ENCODE measurements at places on chromosomes 4 and X.

GRCh38 chr4:176363072-176363471 lies 43.3 kb downstream of the SPCS3 start:
- DNase-seq: no peak

DNA sequence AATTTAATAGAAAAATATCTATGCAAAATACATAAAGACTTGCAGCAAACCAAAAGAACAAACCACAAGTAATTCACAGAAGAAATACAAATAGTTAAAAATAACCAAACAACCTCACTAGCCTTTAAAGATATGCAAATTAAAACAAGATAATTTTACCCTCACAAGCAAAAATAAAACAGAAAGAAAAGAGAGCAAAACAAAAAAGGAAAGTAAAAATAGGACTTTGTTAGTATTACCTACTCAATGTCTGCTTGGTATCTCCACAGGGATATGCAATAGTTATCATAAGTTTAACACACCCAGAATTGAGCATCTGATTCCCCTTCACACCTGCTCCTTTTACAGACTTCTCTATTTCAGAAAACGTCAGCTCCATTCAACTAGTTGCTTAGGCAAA lies 737.5 kb upstream of the MAGEB2 start:
- DNase-seq: no peak

- no peak for DNase-seq
Observed at GRCh38 chrX:71106427-71106826, at the start of gene CXorf65. Gene CXorf65, minus strand, starts transcription at chrX:71106740. Its CDS starts 184 bp downstream, at chrX:71106556.

- DNase-seq: no peak
Observed at GRCh38 chrX:16862829-16863228, 7.3 kb downstream of the RBBP7 start.

DNA sequence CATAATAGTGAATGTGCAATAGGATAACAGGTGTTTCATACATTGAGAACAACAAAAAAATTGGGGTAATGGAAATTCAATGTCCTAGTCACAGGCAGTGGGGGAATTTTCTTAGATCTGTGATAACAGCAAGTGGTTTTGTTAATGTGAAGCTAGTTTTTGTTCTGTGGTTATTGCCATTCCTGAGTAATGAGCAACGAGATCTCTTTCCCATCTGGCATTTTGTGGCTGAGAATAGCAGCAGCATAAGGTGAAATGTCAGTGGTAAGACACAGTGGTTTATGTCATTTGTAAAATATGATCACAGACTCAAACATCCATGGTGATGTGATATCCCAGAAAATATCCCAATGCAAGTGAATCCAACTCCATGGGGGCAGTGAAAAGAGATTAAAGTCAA lies 497.5 kb downstream of the KCNIP4 start:
- DNase-seq: no peak

GRCh38 chrX:9147726-9148125 lies 113.8 kb upstream of the FAM9B start:
- no peak for DNase-seq

DNA sequence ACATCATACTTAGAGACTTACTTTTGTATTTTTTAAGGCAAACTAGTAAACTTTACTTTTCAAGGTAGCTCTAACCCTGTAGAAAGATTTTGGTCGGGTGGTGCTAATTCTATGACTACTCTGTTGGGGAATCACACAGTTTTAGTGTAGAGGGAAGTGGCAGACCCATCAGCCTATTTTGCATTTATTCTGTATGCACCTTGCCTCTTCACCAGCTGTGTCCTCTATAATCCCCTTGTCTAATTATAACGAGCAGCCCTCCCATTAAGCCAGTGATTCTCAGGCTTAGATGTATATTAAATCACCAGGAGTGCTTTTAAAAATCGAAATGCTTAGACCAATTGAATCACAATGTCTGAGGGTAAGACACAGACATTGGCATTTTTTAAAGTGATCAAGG lies 78.1 kb downstream of the GALNT7 start:
- no peak for DNase-seq

DNA sequence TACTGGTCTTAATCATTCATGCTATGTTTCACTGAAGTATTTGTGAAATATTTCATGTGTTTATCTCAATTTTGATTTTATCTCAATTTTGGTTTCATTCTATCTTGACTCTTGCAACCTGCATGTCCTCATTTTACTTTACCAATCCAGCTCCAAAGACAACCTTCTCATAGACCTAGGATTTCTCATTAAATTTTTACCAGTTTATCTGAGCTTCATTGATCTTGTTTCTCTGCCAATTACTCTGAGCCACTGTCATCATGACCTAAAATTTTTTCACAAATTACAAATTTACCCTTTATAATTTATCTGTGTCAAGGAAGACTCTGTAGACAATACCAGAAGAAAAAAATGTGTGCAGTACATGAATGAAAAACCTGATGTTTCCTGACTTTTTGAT lies 18.6 kb upstream of the UGT2B17 start:
- no peak for DNase-seq

DNA sequence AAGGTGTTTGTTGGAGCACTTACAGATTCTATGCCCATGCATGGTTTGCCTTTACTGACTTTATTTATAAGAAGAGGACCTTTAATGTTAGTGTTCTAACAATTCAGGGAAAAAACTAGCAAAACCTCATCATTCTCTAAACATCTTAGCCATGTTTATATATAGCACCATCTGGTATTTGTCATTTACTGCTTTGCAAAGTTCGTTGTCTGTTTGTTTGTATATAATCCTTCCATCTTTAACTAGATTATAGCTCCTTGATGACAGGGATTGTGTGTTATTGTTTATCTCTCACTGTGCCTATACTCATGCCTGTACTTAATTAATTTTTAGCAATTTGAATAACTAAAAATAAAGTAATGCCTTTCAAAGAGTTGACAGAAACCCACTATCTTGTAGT lies 170.6 kb upstream of the PACRGL start:
- no peak for DNase-seq

DNA sequence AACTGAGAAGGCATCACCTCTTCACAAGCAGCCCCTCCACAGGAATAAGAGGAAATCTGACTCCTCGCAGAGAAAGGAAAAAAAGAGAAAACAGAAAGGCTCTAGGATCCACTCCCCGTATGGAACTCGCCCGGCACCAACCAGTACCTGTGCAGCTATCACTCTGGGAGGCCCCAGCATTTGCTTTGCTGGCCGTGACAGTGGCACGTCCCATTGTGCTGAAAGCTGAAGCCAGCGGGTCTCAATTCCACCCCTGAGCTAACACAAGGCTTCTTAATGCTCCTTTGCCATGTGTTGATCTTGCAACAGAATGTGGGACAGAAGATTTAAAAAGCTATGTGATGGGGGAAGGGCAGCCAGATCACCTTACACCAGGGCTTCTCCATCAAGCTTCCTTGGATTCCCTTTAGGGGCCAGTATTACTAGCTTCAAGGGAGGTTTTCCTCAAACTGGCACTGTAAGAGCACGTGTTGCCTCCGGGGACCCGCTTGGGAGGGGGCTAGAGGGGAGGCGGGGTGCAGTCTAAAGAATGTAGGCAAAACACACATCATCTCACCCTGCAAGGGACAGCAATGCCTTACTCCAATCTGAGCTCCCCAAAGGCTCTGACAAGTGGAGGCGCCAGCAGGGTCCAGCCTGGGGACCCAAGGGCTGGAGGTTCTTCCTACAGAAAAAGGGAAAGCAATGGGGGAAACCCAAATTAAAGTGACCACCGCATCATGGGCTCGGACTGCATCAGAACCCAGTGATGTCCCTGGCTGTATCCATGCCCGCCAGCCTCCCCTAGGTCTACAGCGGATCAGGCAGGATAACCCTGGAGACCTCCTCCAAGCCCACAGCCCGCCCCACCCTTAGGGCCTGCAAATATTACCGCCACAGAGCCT lies 1.2 kb downstream of the USP46 start:
- no peak for DNase-seq

- no peak for DNase-seq
Observed at GRCh38 chr4:125357675-125358074, 42.9 kb downstream of the FAT4 start.

- no peak for DNase-seq
Observed at GRCh38 chr4:152951348-152951747, 15.2 kb downstream of the FHDC1 start.

GRCh38 chrX:136936183-136936549 lies 55.6 kb upstream of the RBMX start:
- no peak for DNase-seq

GRCh38 chr4:163603257-163603656 lies 108.8 kb downstream of the TMA16 start:
- no peak for DNase-seq

DNA sequence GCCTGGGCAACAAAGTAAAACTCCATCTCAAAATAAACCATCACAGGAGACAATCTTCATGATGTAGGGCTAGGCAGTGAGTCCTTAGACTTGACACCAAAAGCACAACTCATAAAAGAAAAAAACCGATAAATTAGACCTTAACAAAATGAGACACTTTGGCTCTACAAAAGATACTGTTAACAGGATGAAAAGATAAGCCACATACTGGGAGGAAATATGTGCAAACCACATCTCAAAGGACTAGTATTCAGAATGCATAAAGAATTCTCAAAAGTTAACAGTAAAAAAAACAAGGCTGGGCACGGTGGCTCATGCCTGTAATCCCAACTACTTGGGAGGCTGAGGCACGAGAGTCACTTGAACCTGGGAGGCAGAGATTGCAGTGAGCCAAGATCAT lies 13.2 kb downstream of the EFHC2 start:
- DNase-seq: no peak

DNA sequence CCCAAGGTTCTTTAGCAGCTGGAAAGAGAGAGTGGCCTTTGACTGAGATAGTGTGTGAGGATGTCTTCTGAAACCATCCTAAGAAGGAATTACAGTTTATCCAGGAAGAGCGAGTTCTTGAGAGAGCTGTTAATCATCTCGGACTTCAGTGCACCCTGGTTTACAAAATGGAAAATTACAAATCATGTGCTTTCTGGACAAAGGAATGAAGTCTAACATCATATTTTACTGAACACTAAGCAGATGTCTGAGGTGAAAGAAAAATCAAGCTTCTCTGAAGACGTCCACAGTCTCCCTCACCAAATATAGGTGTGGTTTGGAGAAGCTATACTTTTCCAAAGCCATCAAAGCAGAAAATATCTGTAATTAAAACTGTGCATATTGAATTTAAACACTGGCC lies 30.8 kb upstream of the CYP2U1 start:
- no peak for DNase-seq

DNA sequence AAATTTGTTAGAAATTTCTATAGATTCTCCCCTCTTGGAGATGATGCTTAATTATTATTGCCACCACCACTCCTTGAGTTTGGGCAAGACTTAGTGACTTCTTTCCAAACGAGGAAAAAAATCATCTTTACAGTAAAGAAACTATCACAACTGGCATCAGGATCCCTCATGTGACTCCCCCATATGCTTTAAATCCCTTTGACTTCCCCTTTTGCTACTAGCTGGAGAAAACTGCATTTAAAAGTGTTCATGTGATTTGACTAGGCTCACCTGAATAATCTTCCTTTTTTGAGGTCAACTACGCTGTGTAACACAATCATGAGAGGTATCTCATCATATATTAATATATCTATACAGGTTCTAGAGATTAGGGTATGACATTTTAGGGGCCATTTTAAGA lies 30.3 kb upstream of the ENOX2 start:
- DNase-seq: no peak

DNA sequence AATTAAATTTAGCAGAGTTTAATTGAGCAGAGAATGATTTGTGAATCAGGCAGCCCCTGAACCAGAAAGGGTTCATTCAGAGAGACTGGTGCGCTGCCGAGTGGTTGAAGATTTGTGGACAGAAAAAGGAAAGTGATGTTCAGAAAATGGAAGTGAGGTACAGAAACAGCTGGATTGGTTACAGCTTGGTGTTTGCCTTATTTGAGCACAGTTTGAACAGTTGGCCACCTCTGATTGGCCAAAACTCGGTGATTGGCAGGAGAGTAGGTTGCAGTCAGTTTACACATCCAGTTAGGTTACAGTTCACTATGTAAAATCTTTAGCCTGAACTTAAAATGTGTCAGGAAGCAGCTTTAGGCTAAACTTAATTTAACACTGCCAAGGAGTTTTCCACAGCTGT lies 14.9 kb downstream of the MID1IP1 start:
- DNase-seq: no peak

DNA sequence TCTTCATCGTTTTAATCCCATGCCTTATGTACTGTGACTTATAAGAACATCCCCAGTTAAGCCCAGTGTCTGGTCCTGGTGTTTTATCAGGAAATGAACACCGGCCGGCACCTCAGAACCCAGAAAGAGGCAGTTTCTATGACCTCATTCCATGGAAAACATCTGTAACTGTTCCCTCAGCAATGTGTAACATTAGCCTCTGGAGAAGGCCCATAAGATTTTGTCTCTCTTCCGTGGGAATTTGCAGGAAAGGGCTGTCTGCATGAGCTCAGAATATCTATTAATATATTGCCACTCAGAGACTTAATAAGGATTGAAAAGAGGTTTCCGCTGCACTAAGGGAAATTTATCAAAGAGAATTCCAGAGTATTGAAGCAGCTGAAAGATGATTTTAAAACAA lies 3.1 kb upstream of the TCEANC start:
- DNase-seq: no peak

DNA sequence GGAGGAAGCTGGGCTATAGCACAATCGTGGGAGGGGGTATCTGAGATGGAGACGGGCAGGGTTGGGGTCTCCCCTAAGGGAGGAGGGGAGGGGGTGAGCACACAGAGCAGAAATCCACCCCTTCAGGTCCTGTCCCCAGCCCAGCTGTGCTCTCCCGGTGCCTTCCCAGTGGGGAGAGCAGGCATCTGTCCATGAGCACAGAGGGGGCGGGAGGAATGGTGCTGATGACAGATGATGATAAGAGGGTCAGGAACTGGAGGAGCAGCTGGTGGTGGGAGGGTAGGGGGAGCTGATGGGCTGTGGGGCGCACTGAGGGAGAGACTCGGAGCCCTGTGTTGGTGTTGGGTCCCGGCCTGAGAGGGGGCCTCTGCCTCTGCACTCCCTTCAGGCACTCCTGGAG lies 8.6 kb downstream of the ATP2B3 start:
- DNase-seq: no peak

DNA sequence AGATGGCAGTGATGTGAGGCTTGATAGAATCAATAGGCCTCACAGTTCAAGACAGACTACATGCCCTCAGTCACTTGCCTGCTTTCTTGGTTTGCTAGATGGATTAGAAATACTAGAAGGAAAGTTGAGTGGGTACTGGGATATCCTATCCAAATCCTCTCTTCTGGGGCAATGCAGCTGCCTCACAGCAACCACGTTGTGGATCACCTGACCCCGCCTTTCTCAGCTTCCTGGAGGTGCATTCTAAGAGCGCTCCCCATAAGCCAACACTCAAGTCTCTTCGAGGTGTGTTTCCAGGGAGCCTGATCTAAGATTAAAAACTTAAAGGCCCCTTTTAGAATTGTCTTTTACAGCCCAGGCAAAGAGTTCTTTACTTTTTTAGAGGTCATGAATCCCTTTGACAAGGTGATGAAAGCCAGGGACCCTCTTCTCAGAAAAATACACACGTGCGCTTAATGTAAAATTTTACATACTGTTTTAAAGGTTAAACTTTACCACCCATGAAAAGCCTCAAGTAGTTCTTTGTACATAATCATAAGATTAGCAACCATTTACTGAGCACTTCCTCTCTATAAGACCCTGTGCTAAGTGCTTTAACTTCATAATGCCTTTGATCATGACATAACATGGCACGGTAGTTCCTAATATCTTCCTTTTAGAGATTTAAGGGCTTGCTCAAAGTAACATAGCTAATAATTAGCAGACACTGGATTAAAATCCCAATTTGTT lies 840 bp upstream of the RPL34 start:
- DNase-seq: no peak
